ENCODE measurements at places on chromosomes 4 and X.

DNA sequence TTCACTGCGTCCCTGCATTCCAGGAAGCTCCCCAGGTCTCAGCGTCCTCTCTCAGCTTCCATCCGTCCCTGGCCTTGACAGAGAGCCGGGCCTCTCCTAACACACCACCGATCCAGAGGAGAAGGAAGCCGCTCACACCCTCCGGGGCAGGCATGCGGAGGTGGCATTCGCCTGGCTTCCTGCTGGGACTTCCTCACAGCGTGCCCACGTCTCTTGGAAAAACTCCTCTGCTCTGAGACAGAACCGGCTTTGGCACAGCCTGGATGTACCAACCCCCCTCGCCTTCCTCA lies 3.2 kb downstream of the CTAG2 start:
- DNase-seq: no peak

DNA sequence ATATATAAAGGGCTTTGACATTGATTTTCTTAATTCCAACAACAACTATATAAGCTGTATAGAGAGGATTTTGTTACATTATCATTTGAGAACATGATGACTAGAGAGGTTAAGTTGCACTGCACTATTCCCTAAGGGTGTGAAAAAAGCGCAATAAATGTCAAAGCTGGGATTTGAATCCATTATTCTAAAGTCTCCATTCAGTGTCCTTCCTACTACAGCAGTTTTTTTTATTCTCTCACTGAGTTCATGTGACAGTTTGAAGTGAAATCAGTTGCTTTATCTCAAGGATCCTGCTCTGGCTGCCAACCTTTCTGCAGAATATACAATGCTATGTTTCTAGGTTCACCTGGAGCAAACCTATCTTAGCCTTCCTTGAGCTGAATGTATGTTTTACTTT lies 177.5 kb downstream of the ANKRD50 start:
- no peak for DNase-seq

DNA sequence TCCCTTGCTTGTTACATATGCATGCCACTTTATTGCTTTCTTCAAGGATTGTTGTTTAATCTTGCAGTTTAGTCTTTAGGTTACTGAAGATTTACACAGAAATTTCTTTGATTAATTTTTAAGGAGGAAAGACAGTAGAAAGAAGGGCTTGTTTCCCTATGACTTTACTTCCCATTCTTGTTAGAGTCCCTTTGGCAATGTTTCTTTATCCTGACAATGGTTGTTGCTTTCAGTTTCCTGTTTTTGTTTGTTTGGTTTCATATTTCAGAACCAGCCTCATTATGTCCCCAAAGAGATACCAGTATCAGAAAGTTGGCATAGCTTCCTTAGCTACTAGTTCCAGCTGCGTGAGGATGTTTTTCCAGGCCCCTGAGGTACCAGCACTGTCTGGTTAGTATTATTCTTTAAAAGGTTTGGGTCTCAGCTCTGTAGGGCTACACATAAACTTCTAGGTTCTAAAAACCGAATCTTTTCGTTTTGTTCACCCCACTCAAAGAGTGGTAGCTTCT lies 61.3 kb upstream of the UNC5C start:
- DNase-seq: no peak

DNA sequence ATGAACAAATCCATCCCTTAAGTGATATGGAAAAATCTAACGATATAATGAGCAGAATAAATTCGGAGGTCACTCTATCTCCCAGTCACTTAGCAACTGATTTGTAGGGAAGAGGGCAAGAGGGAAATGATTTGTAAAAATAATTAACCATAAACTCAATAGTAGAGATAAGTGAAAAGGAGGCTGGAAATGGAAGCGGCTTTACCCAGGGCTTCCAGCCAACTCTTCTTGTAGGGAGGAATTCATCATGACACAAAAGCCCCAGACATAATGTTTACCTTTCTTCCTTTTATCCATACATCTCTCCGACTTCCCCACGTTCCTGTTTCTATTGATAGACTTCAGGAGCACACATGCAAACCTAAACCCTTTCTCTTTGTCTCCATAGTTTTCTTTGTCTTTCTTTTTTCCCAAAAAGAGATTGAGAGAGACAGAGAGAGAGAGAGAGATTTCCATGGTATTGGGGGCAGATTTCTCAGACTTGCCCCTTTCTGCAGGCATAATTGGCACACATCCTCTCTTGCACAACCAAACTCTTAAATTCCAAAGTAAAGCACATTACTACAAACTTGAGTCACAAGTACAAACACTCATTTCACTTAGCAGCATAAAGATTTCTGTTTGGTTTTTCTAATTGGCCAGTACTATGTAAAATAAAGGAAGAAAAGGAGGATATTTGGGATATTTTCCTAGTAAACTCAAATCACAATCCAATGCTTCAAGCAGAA lies 140.9 kb downstream of the MAPK10 start:
- DNase-seq: no peak

DNA sequence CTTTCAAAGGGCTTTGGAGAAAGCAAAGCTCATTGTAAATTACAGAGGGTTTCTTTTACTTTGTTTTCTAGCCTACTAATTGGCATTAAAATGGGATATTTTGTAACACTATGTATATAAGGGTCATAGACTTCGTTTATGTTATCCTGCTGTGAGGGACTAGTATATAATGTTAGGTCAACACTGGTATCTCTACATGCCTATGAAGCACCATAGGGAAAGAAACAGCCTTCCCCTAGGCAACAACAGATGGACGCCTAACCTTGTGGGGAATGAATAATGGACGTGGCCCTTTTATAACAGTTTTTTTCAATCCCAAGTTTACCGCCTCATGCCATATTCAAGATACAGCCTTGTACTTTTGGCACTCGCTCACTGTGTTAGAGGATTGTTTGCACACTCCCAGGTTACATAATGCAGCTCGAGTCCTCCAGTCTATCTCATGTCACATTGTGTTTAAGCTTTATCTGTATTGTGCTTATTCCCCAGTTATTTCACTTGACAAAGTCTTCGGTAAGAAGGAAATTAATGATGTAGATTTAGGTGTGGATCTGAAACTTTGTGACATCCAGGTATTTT lies 711.0 kb downstream of the RPA4 start:
- DNase-seq: no peak

All from effector memory CD4-positive, alpha-beta T cell (primary cell).